ENCODE measurements at places on chromosomes 16 and 17.

GRCh38 chr16:729768-730665, 3.1 kb downstream of the HAGHL start:
- no peak for DNase-seq

- no peak for DNase-seq
Observed at GRCh38 chr17:44383363-44383762, 6.1 kb downstream of the ITGA2B start.

GRCh38 chr17:33498069-33498468, 205.0 kb upstream of the ASIC2 start:
- no peak for DNase-seq

- DNase-seq: no peak
Observed at GRCh38 chr16:66182592-66182991, 183.9 kb upstream of the CDH5 start.

DNA sequence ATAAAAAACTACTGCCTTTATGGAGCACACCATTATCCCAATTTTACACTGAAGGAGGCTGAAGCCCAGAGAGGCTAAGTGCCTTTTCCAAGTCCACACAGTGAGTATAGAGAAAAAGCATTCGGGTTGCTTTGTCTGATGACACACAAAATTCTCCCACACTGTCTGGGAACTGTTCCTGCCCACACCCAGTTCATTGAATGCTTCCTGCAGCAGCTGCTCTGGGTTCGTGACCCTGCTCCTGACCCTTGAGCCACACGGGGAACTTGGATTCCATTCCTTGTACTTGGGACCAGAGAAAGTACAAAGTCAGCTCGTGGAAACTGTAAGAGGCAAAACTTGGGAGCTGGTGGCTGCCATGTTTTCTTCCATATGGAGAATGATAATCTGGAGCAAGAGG, 57.9 kb downstream of the AKAP1 start:
- no peak for DNase-seq

- DNase-seq: no peak
Observed at GRCh38 chr16:53257001-53257400, 177.3 kb upstream of the RBL2 start.

DNA sequence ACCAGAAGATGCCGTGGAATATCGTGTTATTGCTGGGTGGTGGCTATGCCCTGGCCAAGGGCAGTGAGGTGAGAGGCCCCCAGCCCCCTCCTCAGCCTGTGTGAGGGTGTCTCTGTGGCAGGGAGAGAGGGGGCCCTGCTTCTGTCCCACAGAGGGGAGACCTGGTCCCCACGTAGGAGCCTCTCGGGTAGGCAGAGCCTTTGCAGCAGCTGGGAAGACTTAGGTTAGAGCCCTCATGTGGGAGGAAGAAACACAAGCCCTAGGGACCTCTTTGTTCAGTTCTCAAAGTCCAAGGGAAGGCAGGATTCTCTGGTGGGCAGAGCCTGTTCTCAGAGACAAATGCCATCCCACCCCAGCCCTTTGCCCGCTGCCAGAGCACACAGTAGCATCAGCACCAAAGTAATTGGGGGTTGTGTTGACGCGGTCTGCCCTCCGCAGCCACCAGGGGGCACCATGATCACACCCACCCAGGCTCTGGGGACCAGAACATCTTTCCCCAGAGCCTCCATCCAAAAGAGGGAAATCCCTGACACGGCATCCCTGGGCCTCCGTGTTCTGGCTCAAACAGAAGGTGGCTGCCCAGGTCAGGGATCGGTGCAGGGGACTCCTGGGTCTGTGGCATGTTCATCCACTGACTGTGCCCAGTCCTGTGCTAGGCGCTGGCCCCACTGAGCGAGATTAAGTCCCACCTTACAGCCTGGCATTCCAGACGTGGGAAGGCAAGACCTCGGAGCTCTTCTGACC, 11.5 kb upstream of the FOXN1 start:
- DNase-seq: peak; percentile 58

- no peak for DNase-seq
Observed at GRCh38 chr16:79310710-79311109, 289.8 kb downstream of the MAF start.

DNA sequence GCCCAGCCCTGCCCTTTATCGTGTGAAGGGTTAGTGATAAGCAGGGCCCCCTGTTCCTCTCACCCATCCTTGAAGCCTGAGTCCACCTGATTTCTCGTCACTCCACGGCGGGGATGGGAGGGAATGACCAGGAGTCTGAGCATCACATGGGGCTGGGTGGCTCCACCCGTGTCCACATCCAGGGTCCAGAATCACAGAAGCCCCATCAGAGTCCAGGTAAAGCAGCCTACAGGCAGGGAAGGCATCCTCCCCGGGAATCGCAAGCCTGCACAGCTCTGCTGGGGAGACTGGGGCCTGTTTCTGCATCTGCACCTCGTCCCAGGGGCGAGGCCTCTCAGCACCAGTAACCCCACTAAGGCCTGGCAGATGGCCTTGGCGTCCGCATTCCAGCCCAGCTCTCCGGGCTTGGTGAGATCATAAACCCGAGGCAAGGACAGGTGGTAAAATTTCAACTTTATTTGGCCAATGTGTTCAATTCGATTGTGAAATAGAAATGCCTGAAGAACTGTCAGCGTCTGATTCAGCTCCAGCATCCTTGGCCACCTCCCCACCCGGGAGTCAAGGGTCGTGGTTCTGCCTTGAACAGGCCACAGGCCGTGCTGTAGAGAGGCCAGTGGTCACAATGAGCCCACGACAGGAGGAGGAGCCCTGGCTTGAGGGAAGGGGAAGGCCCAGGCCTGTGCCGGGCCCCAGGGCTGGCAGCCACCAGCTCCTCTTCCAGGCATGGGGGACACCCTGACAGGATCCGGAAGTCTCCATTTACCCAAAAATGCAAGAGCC, 8.1 kb upstream of the PPP1R27 start:
- DNase-seq: no peak

DNA sequence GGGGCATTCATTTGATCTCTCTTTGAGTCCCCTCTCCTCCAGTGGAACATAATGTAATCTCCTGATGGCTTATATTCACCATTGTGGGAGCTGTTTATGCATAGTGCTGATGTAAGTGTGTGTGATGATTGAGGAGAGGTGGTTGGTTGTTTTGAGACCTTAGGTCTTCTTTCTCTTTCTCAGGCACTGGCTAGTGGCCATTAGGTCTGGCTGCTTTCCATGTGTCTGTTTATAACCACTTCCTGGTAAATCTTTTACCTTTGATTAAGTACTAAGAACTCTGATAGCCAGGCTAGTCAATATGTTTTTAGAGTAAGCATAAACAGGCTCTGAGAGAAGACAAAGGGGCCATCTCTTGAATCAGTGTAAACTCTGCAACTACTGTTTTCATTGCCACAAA, 27.9 kb downstream of the VAT1L start:
- no peak for DNase-seq

DNA sequence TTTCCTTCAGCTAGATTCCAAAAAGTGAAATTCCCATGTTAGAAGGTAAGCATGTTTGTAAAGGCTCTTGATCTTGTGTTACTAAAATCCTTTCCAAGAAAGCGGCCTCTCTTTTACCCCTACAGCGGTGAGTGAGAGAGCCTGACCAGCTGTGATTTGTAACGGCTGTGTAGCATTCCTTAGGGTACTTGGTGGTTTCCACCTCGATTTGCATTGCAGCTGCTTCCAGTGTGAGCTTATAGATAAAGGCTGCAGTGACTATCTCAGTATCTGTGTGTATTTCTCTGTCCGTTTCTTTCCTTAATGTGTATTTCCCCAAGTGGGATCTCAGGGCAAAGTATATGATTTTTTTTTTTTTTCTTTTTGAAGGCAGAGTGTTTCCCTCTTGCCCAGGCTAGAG, 169.4 kb downstream of the SNX29 start:
- DNase-seq: no peak

- peak; percentile 87 for DNase-seq
Observed at GRCh38 chr16:3027983-3028715, 4.3 kb downstream of the THOC6 start.

GRCh38 chr17:13491916-13492736, 109.6 kb downstream of the HS3ST3A1 start:
- DNase-seq: no peak

DNA sequence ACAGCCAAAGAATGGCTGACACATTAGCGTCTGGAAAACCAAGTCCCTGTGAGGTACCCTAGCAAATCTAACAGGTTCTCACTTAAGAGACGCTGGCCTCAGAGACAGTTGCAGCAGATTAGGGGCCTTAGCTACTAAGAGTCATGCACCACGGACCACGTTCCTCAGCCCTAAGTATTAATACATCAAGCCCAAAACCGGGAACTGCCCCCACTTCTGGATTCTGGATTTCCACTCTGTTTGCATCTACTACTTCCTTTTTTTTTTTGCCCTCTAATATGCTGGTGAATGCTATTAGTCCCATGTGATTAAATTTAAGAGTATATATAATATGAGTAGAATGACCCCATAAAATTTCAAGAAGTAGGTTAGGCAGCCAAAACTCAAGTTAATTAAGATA, 775 bp upstream of the TERB1 start:
- DNase-seq: no peak

- DNase-seq: peak; percentile 79
Observed at GRCh38 chr16:30458561-30459394, 13.1 kb upstream of the SEPHS2 start.

- DNase-seq: no peak
Observed at GRCh38 chr17:27793168-27793905, 7.0 kb downstream of the NOS2 start.

DNA sequence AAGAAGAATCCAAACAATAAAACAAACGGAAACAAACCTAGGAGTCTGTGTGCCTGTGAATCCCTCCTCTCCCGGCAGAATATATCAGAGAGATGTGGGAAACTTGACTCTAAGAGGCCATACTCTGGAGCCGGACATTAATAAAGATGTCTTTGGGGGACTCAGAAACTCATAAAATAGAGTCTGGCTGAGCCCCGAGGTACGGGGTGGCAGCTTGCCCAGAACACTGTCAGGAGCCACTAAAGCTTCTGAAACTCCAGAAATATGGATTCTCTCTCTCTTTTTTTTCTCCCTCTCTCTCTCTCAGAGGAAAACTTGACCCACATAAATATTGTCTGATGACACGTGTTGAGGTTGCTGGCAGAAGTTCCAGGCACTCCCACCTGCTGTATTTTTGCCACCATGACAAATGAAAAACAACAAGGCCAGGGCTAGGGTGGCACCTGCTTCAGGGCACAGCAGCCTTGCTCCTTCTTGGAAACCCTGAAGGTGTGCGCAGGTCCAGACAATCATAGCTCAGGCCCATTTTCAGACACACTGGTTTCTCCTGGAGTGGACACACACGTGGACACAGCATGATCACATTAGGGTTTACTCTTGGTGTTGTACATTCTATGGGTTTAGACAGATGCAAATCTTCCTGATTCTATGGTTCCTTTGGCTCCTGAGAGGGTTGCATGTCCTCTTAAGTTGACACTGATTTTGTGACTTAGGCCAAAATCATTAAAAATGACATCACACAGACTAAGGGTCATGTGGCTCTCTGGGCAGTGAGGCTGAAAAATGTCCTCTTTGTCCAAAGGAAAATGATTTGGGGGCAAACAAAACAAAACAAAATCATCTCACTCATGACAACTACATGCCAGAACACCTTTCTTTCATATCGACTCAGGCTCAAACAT, 282.6 kb upstream of the IRX3 start:
- no peak for DNase-seq

DNA sequence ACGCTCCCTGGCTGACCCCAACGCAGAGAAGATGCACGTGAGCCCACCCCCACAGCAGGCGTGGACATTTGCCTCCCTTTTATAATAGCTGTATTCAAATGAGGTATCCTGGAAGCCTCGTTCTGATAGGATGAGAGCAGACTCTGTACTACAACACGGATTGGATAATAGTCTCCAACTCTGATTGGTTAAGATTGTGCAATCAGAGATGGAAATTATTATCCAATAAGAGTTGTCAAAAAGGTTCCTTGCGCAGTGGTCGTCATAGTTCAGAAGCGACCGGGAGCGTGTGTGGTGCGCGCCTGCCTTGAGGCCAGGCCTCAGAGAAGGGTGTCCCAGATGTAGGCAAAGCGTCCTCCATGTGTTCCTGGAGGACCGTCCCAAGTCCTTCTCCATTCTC, 104.6 kb downstream of the USP22 start:
- DNase-seq: no peak

- no peak for DNase-seq
Observed at GRCh38 chr16:27708651-27709050, 158.7 kb downstream of the KATNIP start.

DNA sequence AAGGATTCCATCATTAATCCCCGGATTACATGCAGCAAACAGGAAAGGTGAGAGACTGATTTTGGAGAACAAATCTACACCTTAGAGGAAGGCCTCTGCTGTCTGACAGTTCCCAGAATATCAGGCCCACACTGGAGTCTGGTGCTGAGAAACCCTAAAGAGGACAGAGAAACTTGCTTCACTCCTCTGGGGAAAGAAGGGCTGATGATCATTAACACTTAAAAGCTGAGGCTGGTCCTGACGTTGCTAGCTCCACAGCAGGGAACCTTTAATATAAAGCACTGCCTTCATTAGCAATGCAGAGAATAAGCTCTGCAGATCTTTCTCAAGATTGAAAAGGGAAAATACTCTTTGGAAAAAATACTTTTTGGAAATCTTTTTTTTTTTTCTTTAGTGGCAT, 1472.4 kb upstream of the GOT2 start:
- no peak for DNase-seq

DNA sequence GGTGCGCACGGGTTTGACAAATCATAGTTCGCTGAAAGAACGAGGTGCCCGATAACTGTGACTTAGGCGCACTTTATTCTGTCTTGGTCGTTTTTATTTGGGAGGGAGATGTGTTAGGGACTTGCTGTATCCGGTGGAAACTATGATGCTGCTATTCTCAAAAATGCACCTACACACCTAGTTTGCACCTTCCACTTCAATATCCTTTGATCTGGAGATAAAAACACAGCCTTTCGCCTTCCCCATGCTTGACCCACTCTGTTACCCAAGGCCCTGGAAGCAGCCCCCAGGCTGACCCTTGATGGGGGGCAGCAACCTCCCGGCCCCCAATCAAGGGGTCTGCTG, 15.0 kb upstream of the FOXF1 start:
- no peak for DNase-seq

DNA sequence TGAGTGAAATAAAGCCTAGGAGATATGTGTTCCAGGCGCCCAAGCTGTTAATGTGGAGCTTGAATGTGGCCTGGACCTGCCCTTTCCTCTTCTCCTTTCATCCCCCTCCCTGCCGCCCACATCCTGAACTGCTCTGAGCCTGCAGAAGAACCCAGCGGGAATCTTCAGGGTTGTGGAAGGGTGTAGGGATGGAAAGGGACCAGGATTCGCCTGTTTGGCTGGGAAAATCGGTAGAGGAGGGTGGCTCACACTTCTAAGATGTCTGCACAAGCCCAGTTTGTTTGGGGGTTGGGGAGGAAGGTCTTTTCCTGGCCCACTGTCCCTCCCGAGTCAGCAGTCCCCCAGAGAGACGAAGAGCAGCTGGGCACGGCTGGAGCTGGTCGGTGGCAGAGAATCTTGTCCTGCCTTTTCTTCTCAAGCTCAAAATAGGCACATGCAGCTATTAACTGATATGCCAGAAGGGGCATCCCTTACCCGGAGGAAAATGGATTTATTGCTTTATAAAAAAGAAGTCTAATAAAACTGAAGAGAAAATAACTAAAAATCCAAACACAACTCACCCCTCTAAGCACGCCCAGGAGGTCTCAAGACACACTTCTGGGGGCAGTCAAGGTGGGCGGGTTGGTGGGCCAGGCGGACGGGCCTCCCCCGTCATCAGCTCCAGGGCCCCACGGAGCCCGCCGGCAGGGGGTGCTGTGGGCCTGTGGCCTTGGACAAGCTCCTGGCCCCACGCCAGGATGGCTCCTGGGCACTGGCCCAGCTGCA, 11.5 kb upstream of the PITPNA start:
- DNase-seq: peak; percentile 82

- DNase-seq: no peak
Observed at GRCh38 chr16:47506800-47507199, 45.7 kb downstream of the PHKB start.

- DNase-seq: no peak
Observed at GRCh38 chr17:43449470-43450248, 34.1 kb upstream of the DHX8 start.

Measured in hematopoietic multipotent progenitor cell treated with erythropoietin and hydrocortisone succinate and interleukin-3 and kit ligand, for 8 days (in vitro differentiated cells).